ENCODE measurements at places on chromosomes 7 and 10. TPM values are rescaled to one million over a fixed set of nuclear protein-coding genes. Genes with fewer than 3 reads are reported as not detected.

The KMT2C gene
- 8.5 TPM for polyA plus RNA-seq

GRCh38 chr10:59887972-59888640 is 18.2 kb downstream of the CCDC6 start:
- no peak for DNase-seq

The LIPN gene
- polyA plus RNA-seq = not detected

The OPALIN gene
- polyA plus RNA-seq = not detected

DNA sequence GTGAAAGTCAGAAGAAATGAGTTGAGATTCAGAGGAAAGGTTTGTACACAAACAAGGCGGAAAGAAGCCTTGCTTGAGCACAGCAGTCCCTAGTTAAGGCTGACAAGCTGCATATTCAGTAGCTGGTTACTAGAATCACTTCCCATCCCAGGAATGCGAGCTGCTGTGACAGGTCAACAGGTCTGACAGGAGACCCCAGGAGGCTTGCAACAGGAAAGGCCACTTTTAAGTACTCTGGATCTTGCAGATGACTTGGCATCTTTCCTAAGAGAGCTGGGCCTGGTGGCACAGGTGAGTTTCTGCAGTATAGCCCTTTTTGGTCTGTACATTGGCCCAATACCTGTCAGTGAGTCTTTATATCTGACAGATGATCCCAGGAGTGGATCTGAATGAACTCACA is 35.7 kb upstream of the UNC5B start:
- DNase-seq = no peak

The YAE1 gene
- polyA plus RNA-seq = 23.0 TPM

GRCh38 chr10:124212702-124213101 is 119.3 kb upstream of the CHST15 start:
- DNase-seq = no peak

The PSD gene
- polyA plus RNA-seq = 0.10 TPM

The INA gene
- 3.4 TPM for polyA plus RNA-seq

The TEX47 gene
- not detected for polyA plus RNA-seq

The NPC1L1 gene
- polyA plus RNA-seq = 0.03 TPM

DNA sequence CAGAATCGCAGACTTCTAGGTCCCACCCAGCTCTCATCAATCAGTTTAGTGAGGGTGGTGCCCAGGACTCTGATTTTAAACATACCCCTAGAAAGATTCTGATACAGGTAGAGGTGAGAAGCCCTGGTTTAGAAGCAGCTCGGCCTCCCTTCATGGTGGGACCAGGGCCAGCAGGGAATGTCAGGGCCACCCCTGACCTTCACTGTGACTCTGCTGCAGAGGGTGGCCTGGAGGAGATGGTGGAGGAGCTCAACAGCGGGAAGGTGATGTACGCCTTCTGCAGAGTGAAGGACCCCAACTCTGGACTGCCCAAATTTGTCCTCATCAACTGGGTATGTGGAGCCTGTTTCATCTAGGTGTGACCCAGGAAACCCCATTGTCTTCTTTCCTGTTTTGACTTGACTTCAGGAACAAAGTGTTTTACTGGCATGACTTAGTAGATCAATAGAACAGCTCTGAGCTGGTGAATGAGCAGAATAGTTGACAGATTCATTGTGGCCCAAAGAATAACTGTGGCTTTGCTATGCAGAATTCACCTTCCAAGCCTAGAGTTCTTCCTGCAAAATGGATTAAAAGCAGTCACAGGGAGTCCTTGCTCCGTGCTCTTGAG is 7.2 kb downstream of the DBNL start:
- no peak for DNase-seq

GRCh38 chr7:50607524-50608125 is 42.4 kb upstream of the DDC start:
- no peak for DNase-seq
